Upper lobe of left lung (tissue), 6 donors: ENCODE measurements at places on chromosomes 2 and 18. TPM values are rescaled to one million over a fixed set of nuclear protein-coding genes. Genes with fewer than 3 reads are reported as not detected.

Gene VRK2
- total RNA-seq, result 28.1 TPM

Gene UGT1A3
- total RNA-seq, result not detected

Gene CXCR1
- total RNA-seq, result 1.3 TPM

Gene VWA3B
- 0.72 TPM for total RNA-seq

Gene CEBPZOS
- 28.6 TPM for total RNA-seq

Gene MBD2
- total RNA-seq, result 55.3 TPM

Gene ITPRIPL1
- 5.5 TPM for total RNA-seq

Gene SH2D6
- total RNA-seq, result 0.51 TPM

Gene LYG2
- not detected for total RNA-seq

Gene NETO1
- total RNA-seq, result not detected

Gene SERPINB10
- not detected for total RNA-seq

Gene ZC3H15
- 46.1 TPM for total RNA-seq

Gene GAREM2
- total RNA-seq, result not detected

Gene COL3A1
- total RNA-seq, result 113 TPM

Gene SERPINB12
- total RNA-seq, result not detected

Gene TFPI
- total RNA-seq, result 197 TPM

Gene HAAO
- 7.3 TPM for total RNA-seq

Gene BOK
- 74.9 TPM for total RNA-seq

Gene TUBA4B
- total RNA-seq, result 6.3 TPM

Gene OTOS
- total RNA-seq, result not detected

Gene LYG1
- total RNA-seq, result not detected

Gene NBEAL1
- 85.1 TPM for total RNA-seq

Gene OR6B2
- total RNA-seq, result not detected

Gene SERPINB4
- not detected for total RNA-seq

Gene TMEFF2
- not detected for total RNA-seq

Gene FLACC1
- total RNA-seq, result 10.0 TPM

Gene LHCGR
- not detected for total RNA-seq

Gene FBXO48
- total RNA-seq, result 1.2 TPM

Gene DHX57
- total RNA-seq, result 8.0 TPM

Gene MFSD2B
- total RNA-seq, result not detected

Gene SLC23A3
- total RNA-seq, result 3.3 TPM

Gene TUBA3E
- not detected for total RNA-seq

Gene ZNF892
- total RNA-seq, result 13.6 TPM

Gene GREB1L
- 0.69 TPM for total RNA-seq

Gene DSG2
- total RNA-seq, result 55.4 TPM
